ENCODE measurements at places on chromosomes 11 and 22. TPM values are rescaled to one million over a fixed set of nuclear protein-coding genes. Genes with fewer than 3 reads are reported as not detected.

DNA sequence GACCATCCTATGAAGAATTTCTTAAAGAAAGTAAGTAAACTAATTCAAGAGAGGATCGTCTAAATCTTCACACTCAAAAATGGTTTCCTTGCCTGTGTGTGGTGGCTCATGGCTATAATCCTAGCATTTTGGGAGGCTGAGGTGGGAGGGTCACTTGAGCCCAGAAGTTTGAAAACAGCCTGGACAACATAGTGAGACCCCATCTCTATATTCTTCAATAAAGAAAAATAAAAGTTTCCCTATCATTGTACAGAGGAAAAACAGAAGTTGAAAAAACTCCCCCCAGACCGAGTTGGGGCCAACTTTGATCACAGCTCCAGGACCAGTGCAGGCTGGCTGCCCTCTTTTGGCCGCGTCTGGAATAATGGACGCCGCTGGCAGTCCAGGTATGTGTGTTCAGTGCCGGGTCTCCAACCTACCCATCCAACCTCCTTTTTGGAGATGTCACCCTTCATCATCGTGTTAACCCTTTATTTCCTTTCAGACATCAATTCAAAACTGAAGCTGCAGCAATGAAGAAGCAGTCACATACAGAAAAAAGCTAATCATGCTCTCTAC is 3.0 kb downstream of the RPS25 start:
- no peaks in the 10 kb centered on the region for H3K36me3 ChIP-seq
- H3K4me1 ChIP-seq = peaks cover 9% of the 10 kb centered on the region
- DNase-seq = no peak
- no peak overlapping the region for H3K27ac ChIP-seq
- no peak overlapping the region for H3K4me3 ChIP-seq

The MRGPRG gene
- total RNA-seq = not detected

DNA sequence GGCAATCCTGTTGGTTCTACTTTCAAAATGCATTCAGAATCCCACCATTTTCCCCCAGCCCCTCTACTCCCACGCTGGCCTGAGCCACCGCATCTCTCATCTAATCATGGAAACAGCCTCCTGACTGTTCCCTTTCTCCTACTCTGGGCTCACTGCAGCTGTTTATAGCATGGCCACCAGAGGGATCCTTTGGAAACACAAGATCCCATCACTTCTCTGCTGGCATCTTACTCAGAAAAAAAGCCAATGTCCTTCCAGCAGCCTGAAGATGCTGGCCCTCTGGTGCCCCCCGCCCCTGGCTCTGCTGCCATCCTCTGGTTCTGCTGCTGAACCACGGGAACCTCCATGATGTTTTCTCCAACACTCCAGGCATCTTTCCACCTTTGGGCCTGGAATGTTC is 11.1 kb downstream of the MS4A8 start:
- DNase-seq = no peak
- H3K36me3 ChIP-seq = no peaks in the 10 kb centered on the region
- no peak overlapping the region for H3K27ac ChIP-seq
- H3K4me3 ChIP-seq = no peak overlapping the region

GRCh38 chr11:133078591-133079404 is 453.5 kb downstream of the OPCML start:
- H3K4me3 ChIP-seq = no peak overlapping the region
- no peaks in the 10 kb centered on the region for H3K4me1 ChIP-seq
- no peak overlapping the region for H3K27ac ChIP-seq
- no peaks in the 10 kb centered on the region for H3K36me3 ChIP-seq
- no peaks in the 10 kb centered on the region for H3K27me3 ChIP-seq
- no peak for DNase-seq

GRCh38 chr22:35593891-35594470 is 23.1 kb downstream of the MB start:
- no peak overlapping the region for H3K4me3 ChIP-seq
- H3K27me3 ChIP-seq = no peaks in the 10 kb centered on the region
- DNase-seq = peak; percentile 27
- no peaks in the 10 kb centered on the region for H3K36me3 ChIP-seq
- peaks cover 2% of the 10 kb centered on the region for H3K4me1 ChIP-seq
- H3K27ac ChIP-seq = peak overlapping the region; percentile 30

GRCh38 chr22:25892678-25893077 is 150.7 kb downstream of the MYO18B start:
- DNase-seq = no peak
- H3K4me3 ChIP-seq = no peak overlapping the region
- H3K4me1 ChIP-seq = no peaks in the 10 kb centered on the region
- H3K27me3 ChIP-seq = no peaks in the 10 kb centered on the region

DNA sequence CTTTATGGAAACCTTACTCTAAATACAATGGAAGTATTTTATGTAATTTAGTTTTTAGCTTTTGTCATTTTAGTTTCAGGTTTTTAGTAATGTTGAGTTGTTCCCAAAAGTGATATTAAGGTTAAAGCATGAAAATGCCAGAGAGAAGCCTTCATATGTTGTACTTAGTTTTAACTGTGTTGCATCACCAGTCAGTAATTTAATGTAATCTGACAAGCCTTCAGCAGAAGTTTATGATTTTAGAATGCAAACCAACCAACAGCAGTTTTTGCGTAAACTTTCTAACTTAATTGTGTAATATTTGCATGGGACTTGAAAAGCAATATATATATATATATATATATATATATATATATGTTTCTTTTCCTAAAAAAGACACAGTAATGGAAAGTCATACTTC is 110.6 kb downstream of the MSANTD4 start:
- no peak for DNase-seq
- H3K27ac ChIP-seq = no peak overlapping the region
- H3K4me3 ChIP-seq = no peak overlapping the region
- H3K27me3 ChIP-seq = peaks cover 2% of the 10 kb centered on the region
- H3K36me3 ChIP-seq = no peaks in the 10 kb centered on the region

DNA sequence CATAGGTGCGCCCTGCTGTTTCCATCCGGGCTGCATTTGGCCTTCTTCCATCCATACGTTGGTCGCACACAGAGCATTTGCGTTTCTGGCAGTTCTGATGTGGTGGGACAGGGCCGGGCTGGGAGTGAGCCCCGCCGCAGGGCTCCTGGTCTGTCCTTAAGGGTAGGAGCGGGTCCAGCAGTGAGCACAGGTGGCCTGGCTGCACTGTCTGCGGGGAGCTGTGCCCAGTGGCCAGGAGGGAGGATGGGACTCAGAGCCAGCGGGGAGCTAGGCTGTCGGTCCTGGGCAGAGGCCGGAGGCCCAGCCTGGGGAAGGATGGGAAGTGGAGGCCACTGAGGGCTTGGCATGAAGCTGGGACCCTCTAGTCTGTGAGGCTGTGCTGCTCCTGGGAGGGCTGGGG is 385.1 kb downstream of the TBC1D22A start:
- H3K27me3 ChIP-seq = no peaks in the 10 kb centered on the region
- H3K36me3 ChIP-seq = no peaks in the 10 kb centered on the region
- H3K4me3 ChIP-seq = no peak overlapping the region
- no peak overlapping the region for H3K27ac ChIP-seq
- H3K4me1 ChIP-seq = no peaks in the 10 kb centered on the region
- DNase-seq = no peak

DNA sequence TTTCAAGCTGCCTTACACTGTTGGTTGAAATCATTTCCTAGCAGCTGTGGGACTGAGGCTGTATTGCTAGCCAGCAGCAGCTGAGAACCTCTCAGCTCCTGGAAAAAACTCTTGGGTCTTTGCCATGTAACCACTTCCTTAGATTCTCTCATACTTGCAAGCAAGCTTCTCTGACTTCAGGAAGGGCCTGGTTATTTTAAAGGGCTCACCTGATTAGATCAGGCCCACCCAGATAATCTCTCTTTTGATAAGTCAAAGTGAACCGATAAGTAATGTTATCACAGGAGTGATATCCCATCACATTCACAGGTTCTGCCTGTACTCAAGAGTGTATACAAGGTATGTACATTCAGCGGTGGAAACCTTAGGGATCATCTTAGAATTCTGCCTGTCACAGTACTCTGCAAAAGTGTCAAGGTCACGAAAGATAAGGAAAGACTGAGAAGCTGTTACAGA is 7.4 kb upstream of the CLPB start:
- H3K27me3 ChIP-seq = no peaks in the 10 kb centered on the region
- no peak overlapping the region for H3K4me3 ChIP-seq
- H3K27ac ChIP-seq = no peak overlapping the region
- H3K36me3 ChIP-seq = no peaks in the 10 kb centered on the region
- DNase-seq = no peak
- no peaks in the 10 kb centered on the region for H3K4me1 ChIP-seq

- no peaks in the 10 kb centered on the region for H3K4me1 ChIP-seq
- H3K27ac ChIP-seq = no peak overlapping the region
- H3K27me3 ChIP-seq = no peaks in the 10 kb centered on the region
- H3K36me3 ChIP-seq = no peaks in the 10 kb centered on the region
Observed at GRCh38 chr11:20522536-20522935, 76.9 kb upstream of the SLC6A5 start.

- no peak overlapping the region for H3K4me3 ChIP-seq
- H3K27ac ChIP-seq = no peak overlapping the region
- no peaks in the 10 kb centered on the region for H3K4me1 ChIP-seq
- no peaks in the 10 kb centered on the region for H3K27me3 ChIP-seq
Observed at GRCh38 chr11:76823481-76824028, 37.2 kb upstream of the ACER3 start.

GRCh38 chr11:64870893-64871466 is 7.4 kb downstream of the EHD1 start:
- H3K36me3 ChIP-seq = no peaks in the 10 kb centered on the region
- no peak overlapping the region for H3K27ac ChIP-seq
- DNase-seq = no peak
- no peaks in the 10 kb centered on the region for H3K27me3 ChIP-seq

GRCh38 chr11:1447845-1448825 is 38.4 kb downstream of the MOB2 start:
- H3K4me1 ChIP-seq = no peaks in the 10 kb centered on the region
- no peak overlapping the region for H3K4me3 ChIP-seq
- no peaks in the 10 kb centered on the region for H3K27me3 ChIP-seq
- no peak for DNase-seq

DNA sequence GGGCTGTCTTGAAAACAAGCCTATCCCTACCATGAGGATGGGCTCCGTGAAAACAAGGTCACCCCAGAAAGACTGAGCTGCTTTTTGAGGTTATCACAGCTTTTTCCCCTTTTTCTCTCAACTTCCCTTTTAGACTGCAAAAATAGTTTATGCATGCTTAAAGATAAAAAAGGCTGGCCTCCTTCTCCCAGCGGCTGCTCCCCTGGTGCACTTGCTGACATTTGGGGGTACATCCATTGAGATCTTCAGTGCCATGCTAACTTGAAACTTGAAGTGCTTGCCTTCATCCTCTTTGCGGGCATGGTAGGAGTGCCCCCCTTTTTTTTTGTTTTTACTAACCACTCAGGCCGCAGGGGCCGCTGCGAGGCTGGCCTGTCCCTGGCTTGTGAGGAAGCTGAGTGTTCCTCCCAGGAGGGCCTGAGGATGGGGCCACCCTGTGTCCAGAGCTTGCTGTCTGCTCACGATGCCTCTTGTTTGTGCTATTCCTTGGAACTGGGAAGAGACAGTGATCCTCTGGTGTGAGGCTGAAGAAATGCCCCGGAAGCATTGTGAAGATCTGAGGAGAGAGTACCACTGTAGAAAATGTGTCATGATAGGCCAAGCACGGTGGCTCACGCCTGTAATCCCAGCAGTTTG is 2.2 kb downstream of the TANGO2 start:
- DNase-seq = no peak
- peaks cover 11% of the 10 kb centered on the region for H3K4me1 ChIP-seq
- no peaks in the 10 kb centered on the region for H3K36me3 ChIP-seq
- no peaks in the 10 kb centered on the region for H3K27me3 ChIP-seq
- no peak overlapping the region for H3K27ac ChIP-seq

The SLC22A25 gene
- not detected for total RNA-seq

The TRPM5 gene
- not detected for total RNA-seq

GRCh38 chr22:26168330-26168851 is 871 bp upstream of the SEZ6L start:
- H3K36me3 ChIP-seq = no peaks in the 10 kb centered on the region
- no peak overlapping the region for H3K4me3 ChIP-seq
- H3K4me1 ChIP-seq = no peaks in the 10 kb centered on the region
- H3K27ac ChIP-seq = no peak overlapping the region
- DNase-seq = no peak

The PGR gene
- 21.7 TPM for total RNA-seq

The SCGB2A2 gene
- not detected for total RNA-seq

DNA sequence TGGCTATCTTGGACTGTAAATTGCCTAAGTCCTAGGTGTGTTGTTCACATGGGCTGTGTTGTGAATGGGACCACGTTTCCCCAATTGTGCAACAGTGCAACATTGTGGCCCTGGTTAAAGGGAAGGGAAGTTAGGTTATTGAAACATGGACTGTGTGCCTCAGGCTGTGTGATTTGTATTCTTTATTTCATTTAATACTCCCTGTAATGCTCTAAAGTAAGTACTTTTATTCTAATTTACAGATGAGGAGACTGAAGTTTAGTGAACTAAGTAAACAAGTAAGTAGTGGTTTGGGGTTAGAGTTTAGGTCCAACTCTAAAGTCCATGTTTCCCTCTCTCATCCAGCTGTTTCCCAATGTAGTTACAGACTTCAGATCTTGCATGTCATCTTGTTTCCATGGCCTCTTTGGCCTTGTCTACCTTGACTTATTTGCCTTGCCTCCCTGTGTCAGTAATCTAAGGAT is 77.7 kb downstream of the STIM1 start:
- DNase-seq = no peak
- no peaks in the 10 kb centered on the region for H3K27me3 ChIP-seq
- H3K4me1 ChIP-seq = peaks cover 17% of the 10 kb centered on the region
- H3K4me3 ChIP-seq = no peak overlapping the region

- peak overlapping the region; percentile 29 for H3K4me3 ChIP-seq
- DNase-seq = no peak
- peaks cover 1% of the 10 kb centered on the region for H3K4me1 ChIP-seq
- H3K27ac ChIP-seq = no peak overlapping the region
- H3K27me3 ChIP-seq = no peaks in the 10 kb centered on the region
- H3K36me3 ChIP-seq = no peaks in the 10 kb centered on the region
Observed at GRCh38 chr11:35418282-35419183, 825 bp downstream of the SLC1A2 start.

The UPK2 gene
- not detected for total RNA-seq

The OR52N4 gene
- 0.55 TPM for total RNA-seq

All from ovary (tissue), 10 donors.